Stimulated activated naive CD4-positive, alpha-beta T cell treated with Interleukin-2 at 50 U/mL for 16 hours (primary cell): ENCODE measurements at places on chromosomes 7 and 10.
A peak's percentile ranks its signal among the peaks of the same experiment; 100 is the strongest.

- DNase-seq, result no peak
Observed at GRCh38 chr7:6284461-6285360, 12.3 kb upstream of the CYTH3 start.

DNA sequence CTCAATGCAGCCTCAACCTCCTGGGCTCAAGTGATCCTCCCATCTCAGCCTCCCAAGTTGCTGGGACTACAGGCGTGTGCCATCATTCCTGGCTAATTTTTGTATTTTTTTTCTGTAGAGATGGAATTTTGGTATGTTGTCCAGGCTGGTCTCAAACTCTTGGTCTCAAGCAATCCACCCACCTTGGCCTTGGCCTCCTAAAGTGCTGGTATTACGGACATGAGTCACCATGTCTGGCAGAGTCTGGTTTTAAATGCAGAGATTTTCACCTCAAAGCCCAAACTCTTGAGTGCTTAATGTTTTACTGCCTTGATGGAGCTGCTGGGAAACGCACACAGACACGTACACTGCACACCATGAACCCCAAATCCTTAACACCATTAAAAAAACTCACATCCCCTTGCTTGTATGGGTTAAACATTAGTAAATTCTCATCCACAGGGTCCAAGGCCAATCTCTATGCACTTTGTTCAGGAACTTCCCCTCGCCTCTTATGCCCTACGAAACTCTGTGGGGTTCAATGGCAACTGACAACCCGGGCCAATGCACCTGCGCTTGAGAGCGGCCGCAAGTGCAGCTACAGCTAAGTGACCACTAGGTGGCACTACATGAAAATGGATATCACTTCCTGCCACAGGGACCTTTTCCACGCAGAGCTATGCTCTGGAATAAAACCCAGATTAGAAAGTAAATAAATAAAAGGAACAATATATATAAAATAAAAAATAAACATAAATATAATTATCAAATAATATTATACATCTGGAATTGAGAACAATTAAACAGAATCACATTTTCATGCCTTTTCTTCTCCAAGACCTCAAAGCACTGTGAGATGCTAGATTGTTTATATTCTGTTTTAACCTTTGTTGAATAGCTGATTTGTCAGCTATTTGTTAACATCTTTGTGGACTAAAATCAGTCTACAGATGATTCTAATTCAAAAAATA lies 66.9 kb upstream of the AFAP1L2 start:
- peak; percentile 53 for DNase-seq

GRCh38 chr7:107708956-107709355 lies 35.0 kb upstream of the CBLL1 start:
- DNase-seq, result no peak

- DNase-seq, result no peak
Observed at GRCh38 chr7:139683137-139683921, 94.5 kb downstream of the HIPK2 start.

GRCh38 chr7:13989126-13989948 lies at the start of gene ETV1:
Gene ETV1, minus strand, starts transcription at chr7:13989666. Its CDS starts 614 bp downstream, at chr7:13989052.
- no peak for DNase-seq

- no peak for DNase-seq
Observed at GRCh38 chr10:91073286-91073979, 147.0 kb upstream of the PCGF5 start.

DNA sequence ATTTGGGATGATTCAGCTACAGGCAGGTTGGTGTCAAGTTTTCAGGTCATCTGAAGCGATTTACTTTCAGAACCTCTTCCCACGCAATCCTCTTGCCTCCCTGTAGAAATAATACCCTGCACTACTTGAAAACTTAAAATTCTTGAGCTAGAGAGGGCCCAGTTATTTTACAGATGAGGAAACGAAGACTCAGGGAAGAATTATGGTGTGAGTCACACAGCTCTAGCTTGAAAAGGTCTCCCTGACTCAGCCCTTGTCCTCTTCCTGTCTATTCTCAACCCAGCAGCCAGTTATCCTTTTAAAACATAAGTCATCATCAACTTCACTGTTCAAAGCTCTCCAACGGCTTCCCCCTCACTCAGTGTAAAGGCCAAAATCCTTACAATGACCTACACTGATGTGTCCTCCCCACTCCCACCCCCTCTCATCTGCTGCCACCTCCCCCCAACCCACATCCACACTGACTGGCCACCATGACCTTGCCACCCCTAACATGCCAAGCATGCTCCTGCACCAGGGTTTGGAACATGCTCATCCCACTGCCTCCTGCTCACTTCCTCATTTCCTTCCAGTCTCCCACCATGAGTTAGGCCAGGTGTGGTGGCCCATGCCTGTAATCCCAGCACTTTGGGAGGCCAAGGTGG lies 3.4 kb downstream of the DNMBP start:
- DNase-seq, result no peak

DNA sequence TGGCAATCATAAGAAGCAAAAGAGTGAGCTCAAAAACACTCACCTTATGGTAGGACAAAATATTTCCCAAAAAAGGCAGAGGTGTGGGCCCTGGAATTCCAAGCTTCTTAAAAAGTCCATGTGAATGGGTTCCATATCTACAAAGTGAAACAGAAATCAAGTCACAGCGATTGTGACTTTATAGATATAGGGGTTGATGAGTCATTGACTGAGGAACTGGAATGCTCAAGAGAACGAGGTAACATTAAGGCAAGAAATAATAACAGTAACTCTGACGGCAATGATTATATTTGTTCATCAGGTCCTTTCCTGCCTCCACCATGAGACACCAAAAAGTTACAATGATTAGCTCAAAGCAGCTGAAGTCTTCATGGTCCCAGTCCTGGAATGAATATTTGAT lies 4.0 kb downstream of the CYP3A4 start:
- no peak for DNase-seq

DNA sequence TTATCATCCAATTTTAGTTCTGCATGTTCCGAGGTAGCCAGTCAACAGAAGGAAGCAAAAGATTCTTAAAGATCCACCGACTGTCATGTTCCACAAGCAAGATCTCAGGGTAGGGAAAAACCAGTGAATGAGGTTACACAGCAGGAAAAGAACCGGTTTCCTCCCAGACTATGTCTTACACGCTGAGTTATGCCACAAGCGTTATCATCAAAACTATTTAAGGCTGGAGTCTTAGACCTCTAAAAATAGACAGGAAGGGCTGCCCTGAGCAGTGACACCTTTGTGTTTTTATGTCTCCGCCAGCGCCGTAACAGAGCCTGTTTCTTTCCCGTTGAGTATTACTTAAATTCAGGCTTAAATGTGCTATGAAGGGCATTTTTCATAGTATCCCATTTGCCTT lies 48.3 kb downstream of the PROSER2 start:
- no peak for DNase-seq

- DNase-seq, result no peak
Observed at GRCh38 chr10:89280508-89280907, 21.3 kb upstream of the IFIT2 start.

DNA sequence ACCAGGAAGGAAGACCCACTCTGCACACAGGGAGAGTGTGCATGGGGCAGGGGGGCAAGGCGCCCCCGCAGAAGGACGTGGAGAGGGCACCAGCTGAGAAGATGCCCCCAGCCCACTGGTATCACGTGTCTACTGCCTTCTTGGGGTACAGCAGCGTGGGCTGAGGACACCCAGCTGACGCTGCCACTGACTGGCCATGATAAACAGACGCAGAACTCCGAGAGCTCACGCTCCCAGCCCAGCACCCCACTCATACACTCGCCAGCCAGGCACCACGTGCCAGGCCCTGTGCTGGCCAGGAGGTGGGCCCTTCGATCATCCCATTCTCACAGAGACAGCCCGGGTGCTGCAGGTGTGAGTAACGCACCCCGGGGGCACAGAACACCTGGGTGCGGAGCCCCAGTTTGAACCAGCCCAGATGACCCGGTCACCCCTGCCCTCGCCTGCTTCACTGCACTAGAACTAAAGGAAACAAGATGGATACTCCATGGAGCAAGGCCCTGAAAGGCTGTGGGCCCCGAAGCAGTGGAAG lies 199.8 kb downstream of the MAD1L1 start:
- no peak for DNase-seq

- DNase-seq, result no peak
Observed at GRCh38 chr7:117164620-117165019, 158.2 kb downstream of the WNT2 start.

- no peak for DNase-seq
Observed at GRCh38 chr7:39310699-39311098, 255.5 kb upstream of the YAE1 start.

DNA sequence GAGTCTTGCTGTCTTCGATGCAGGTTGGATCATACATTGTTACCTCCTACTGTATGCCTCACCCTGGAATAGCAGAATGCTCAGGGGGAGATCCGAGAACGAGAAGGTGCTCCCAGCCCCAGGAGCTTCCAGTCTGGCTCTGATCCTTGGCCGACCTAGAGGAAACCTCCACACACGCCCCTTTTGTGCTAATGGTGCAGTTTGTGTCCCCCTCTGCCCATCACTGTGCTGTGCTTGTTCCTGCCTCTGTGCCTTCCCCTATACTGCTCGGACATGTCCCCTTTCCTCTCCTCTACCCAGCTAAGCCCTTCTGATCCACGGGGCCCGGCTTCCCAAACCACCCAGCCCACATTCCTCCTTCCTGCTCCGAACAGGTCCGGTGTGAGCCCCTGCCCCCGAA lies 32.5 kb downstream of the ZNF775 start:
- DNase-seq, result no peak

GRCh38 chr10:123854498-123854897 lies 37.1 kb downstream of the CPXM2 start:
- DNase-seq, result no peak

GRCh38 chr7:344608-344994 lies 54.6 kb downstream of the FOXL3 start:
- no peak for DNase-seq

GRCh38 chr7:111587410-111588064 lies 25.2 kb upstream of the IMMP2L start:
- no peak for DNase-seq

GRCh38 chr10:85532773-85533172 lies 833.8 kb downstream of the GRID1 start:
- DNase-seq, result no peak

- no peak for DNase-seq
Observed at GRCh38 chr7:33998476-33998875, 93.1 kb downstream of the BMPER start.

- DNase-seq, result no peak
Observed at GRCh38 chr7:36736899-36737211, 12.6 kb upstream of the AOAH start.

GRCh38 chr10:77922055-77922454 lies 4.5 kb downstream of the DLG5 start:
- DNase-seq, result no peak

DNA sequence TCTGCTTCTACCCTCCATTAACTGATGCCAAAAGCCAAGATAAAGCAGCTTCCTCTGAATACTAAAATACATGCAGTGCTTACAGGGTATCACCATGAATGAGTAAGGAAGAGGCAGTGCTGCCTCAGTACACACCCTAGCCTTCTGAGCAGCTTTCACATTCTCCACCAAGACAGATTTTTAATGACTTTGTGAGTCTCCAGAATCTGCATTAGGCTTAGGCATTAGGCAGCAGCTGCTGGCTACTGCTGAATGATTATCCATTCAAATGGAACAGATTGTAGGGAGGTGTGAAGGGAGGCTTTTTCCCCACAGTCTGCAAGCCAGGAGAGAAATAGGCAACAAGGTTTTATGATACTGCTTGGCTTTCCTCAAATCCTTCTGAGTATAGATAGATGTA lies 1226.7 kb upstream of the LRRN3 start:
- no peak for DNase-seq

DNA sequence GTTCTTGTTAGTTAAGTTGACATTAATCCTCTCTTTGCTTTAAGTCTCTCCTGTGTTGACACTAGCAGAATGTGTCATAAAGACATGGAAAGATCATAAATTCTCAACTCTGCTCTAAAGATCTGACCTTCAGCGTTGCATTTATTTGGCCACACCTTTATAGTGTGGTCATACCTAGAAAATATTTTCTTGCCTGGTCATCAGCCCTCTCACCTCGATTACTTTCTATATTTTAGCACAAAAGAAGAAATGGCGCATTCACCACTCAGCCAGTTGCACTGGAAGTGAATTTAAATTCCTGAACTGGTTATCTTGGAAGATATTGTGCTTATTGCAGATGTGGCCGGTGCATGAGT lies 96.7 kb upstream of the PDCD4 start:
- no peak for DNase-seq

DNA sequence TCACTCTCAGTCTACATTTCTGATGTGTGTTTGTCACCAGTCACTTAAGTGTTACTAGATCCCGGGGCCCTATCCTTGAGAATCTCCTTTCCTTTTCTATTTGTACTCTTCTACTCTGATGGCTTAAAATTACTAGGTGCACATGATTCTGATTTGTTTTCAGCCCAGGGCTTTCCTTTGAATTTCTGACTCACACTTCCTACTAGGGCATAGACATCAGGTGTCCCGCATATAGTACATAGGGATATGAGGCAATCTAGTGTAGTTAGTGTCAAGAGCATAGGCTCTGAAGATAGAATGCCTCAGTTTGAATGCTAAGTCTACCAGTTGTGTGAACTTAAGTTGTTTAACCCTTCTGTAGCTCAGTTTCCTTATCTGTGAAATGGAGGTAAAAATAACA lies 49.4 kb upstream of the LRRN3 start:
- DNase-seq, result no peak

GRCh38 chr7:43385856-43386255 lies 197.1 kb upstream of the STK17A start:
- no peak for DNase-seq

DNA sequence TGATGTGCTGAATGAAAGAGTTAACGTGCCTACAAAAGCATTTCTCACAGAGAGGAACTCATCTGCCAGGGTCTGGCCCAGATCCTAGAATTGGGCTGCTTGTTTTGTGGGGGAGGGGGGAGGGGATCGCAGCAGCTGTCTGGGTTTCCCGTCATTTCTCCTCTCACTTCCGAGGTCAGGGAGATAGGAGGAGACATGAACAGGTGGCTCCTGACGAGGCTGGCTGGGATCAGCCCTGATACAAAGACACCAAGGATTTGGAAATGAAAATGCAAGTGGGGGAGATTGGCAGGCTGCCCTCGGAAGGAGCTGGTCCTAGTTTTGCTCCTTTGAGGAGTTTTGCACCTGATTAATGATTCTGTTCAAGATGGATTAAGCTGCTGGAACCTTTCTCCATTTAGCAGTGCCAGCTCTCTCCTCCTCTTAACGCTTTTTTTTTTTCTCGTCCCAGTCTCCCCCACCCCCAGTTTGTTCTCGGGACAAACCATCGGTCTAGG lies 86.8 kb upstream of the KMT2C start:
- no peak for DNase-seq

DNA sequence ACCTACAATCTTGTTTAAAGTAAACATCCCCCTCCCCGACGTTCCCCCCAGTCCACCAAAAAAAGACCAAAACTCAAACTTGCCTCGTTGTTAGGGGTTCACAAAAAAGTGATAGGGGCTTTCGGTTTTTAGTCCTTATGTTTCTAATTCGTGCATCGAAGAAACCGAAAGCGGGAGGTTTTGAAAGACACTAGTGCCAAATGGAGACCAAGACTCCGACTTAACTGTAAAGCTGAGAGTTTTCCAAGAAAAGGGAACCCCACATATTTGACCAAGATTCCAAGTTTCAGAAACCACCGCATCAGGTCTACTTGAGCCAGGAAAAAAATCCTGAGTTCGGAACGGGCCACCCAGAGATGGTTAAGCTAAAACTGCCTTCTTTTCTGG lies 534 bp downstream of the PSMA2 start:
- no peak for DNase-seq

- DNase-seq, result no peak
Observed at GRCh38 chr10:26357203-26357602, 80.9 kb upstream of the APBB1IP start.

GRCh38 chr7:131008840-131009711 lies 275.1 kb upstream of the KLF14 start:
- peak; percentile 57 for DNase-seq

GRCh38 chr10:132396494-132397035 lies 435 bp upstream of the PWWP2B start:
- DNase-seq, result peak; percentile 42

- DNase-seq, result no peak
Observed at GRCh38 chr10:14748441-14748840, 26.3 kb downstream of the FAM107B start.
